ENCODE measurements at places on chromosomes 11 and 22.
A peak's percentile ranks its signal among the peaks of the same experiment; 100 is the strongest.

DNA sequence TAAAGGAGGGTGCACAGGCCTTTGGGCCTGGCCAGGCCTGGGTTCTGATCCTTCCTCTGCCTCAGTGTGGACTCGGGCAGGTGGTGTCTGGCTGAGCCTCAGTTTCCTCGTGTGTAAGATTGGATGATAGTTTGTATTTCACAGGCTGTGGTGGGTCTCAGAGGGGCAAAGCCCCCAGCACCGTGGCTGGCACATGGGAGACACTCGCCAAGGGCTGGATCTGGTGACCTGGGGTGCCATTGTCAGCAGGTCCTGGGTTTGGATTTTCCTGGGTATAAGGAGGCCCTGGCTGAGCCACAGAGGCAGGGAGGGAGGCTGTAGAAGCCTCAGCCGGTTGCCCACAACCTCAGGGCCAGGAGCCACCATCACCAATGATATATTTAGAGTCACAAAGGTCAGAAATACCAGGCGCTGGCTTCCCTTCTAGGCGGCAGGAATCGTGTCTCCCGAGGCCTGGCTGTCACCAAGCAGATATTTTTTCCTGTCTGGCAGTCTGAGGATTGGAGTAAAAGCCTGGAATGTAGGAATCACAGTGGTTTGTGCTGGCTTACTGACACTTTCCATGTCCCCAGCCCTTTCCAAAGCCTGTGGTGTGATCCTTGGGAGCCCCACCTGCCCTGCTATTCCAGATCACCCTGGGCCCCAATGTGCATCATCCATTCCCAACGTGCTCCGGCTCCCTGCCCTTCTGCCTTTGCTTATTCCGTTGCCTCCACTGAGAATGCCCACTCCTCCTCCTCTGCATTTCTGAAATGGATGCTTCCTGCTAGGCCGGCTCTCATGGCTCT is 15.6 kb downstream of the KCNC1 start:
- no peak for DNase-seq

DNA sequence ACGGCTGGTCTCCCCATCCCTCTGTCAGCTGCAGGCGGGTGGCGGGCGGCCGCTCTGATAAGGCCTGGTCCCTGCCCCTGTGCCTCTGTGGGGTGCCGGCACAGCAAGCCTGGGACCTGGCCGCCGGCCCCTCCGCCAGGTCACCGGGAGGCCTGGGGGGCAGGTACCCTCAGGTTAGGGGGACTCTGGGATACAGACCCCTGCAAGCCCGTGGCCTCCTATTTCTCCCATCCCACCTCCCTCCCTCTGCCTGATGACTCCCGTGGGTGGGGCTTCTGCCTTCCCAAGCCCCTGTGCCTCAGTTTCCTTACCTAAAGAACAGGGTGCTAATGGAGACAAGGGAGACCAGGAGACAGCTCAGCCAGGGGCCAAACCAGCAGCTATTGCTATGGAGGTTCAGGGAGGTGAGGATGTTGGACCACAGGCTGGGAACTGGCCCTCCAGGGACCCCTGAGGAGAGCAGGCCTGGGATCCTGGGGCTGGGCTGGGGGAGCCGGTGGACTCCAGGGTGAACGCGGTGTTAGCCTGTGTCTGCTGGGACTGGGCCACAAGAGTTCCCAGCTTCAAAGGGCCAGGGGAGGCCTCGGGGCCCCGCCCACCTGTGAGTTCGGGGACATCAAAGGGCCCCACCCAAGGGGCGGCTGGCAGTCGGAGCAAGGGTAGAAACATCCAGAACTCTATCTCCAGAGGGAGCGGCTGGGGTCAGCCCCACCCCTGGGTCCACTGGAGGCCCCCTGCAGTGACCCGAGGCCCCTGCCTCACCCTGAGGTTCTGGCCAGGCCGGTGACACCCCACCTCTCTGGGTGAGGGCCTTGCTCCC is 32.0 kb upstream of the TH start:
- no peak for DNase-seq

- no peak for DNase-seq
Measured at GRCh38 chr22:19181786-19182471, 3.4 kb upstream of the SLC25A1 start.

GRCh38 chr11:12680246-12680939 is 6.2 kb downstream of the TEAD1 start:
- DNase-seq: peak; percentile 72

DNA sequence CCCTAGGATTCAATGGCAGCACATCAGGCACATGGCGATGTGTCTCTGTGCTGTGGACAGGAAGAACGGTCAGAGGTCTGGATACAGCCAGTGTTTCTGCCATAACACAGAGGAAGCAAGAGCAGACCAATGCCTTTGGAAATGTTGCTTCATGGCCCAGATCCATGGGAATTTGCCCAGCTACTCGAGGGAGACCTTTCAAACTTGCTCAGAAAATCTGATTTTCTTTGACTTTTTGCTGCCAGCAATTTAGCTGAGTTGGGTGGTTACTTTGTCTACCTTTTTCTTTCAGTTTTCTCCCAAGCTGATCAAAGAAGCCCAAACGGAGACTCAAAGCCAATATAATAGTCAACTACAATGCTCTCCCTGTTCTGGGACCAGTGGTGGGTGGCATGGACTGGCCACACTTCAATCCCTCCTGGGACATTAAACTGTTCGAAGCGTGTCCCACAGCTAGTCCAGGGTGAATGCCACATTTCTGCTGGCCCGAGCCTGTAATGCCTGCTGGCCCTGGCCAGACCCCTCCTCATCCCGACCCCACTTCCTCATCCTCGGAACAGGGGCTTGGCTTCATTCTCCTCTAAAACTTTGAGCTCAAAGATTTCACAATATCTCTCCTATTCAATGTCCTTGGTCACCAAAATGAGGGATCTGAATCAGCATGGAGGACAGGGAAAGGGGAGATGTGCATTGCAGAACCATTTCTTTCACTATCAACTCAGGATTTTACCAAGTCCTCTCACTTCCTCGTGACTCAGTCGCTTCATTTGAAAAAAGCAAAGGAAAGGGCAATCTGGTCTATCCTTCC is 93.3 kb downstream of the ABTB2 start:
- no peak for DNase-seq
